ENCODE measurements at places on chromosomes 12 and 14.

- no peak for DNase-seq
These were observed 30.6 kb downstream of the VCPKMT start for GRCh38 chr14:50085570-50086320.

- no peak for DNase-seq
These were observed 26.9 kb downstream of the FBXW8 start for GRCh38 chr12:116937640-116938039.

- DNase-seq: no peak
These were observed 2.7 kb downstream of the SRSF5 start for GRCh38 chr14:69769623-69770022.

DNA sequence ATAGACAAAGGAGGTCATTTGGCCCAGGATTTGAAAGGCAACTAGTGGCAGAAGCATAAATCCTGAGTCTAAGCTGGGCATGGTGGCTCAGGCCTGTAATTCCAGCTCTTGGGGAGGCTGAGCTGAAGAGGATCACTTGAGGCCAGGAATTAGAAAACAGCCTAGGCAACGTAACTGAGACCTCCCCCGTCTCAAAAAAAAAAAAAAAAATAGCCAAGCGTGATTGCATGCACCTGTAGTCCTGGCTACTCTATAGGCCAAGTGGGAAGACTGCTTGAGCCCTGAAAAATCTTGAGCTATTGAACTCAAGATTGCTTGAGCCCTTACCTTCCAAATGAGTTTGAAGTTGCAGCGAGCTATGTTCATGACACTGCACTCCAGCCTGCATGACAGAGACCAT is 7.8 kb downstream of the GON7 start:
- no peak for DNase-seq

- DNase-seq: no peak
These were observed 316.8 kb downstream of the CCDC91 start for GRCh38 chr12:28507033-28507432.

DNA sequence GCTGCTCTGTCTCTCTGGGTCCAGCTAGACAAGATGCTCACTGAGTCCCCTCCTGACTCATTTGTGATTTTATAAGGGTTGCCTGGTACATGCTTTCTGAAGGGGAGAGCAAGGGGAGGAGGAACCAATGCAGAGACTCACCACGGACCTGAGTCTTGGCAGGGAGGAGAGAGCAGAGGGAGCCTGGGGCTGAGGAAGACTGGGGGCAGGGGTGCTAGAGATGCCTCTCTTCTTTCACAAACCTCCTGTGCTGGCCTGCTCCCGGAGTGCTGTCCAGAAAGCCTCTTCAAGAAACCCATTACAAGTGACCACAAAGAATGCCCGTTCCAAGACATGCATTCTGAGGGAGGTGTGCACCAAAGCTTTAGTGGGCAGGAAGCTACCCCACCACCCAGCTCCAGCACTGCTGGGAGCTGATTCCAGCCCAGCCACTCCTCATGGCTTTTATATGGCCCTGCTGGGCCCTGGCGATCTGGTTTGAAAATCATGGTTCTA is 33.1 kb upstream of the DICER1 start:
- no peak for DNase-seq

DNA sequence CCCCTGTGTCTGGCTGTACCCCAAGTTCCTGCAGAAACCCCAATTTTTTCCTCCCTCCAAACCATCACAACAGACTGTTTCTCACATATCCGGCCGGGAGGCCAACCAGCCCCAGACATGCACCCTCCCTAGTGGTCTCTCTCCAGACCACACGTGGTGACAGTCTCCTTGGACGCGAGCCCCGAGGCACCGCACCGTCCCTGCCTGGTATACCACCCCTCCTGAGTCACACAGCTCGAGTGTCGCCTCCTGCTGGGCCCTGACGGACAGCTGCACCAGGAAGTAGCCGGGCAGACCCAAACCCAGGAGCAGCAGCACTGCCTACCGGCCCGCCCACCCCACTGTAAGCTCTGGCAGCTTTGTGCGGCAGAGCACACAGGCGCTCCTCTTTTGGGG is 97.4 kb downstream of the RFLNA start:
- DNase-seq: no peak

GRCh38 chr12:77179515-77179914 is 114.1 kb upstream of the E2F7 start:
- no peak for DNase-seq

GRCh38 chr12:52920937-52921336 is 16.1 kb upstream of the KRT8 start:
- no peak for DNase-seq

DNA sequence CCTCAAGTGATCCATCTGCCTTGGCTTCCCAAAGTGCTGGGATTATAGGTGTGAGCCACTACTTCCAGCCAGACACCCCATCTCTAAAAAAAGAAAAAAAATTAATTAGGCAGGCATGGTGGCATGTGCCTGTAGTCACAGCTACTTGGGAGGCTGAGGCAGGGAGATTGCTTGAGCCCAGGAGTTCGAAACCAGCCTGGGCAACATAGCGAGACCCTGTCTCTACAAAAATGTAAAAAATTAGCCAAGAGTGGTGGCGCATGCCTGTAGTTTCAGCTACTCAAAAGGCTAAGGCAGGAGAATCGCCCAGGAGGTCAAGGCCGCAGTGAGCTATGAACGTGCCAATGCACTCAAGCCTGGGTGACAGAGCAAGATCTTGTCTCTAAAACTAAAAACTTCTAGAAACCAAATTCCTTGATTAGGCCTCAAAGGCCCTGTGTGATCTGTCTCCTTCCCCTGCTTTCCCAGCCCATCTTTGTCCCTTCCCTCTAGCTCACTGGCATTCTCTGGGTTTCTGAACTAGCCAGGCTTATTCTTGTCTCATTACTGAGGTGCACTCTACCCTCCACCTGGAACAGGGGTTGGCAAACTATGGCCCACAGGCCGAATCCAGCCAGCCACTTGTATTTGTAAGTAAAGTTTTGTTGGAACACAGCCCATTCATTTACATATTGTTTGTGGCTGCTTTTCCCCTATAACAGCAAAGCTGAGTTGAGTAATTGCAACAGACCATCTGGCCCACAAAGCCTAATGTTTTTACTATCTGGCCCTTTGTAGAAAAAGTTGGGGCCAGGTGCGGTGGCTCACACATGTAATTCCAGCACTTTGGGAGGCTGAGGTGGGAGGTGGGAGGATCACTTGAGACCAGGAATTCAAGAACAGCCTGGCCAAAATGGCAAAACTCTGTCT is 17.2 kb upstream of the TPCN1 start:
- no peak for DNase-seq

DNA sequence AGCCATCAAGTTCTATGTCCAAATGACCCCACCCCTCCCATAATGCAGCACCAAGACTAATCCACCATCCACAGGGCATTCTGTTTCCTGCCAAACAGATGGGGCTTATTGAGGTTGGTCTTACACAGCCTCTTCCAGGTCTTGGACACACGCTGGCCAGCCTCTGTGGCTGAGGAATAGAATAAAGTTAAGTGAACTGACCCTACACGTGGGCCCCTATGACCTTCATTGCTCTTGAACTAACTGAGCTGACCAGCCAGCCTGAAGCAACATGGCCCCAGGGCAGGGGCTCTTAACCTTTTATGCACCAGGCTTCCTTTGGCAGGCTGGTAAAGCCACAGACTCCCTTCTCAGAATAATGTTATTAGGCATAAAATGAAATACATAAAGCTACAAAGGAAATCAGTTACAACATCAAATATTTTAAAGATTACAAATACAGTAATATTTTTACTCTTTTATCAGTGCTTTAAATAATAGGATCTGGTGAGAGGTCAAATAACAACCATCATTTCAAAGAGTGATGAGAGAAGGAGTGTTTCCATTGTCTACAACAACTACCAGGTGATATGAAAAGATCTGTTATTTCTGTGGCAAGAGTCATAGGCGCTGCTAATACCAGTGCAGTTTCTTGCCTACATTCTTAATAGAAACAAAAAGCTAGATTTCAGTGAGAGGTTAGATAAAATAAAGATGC is 192.9 kb upstream of the NUDT4 start:
- DNase-seq: no peak

All from DND-41 (cell line).